Activated T-helper 1 cell treated with anti-CD3 and anti-CD28 coated beads, Interleukin-2, amount 50 U/mL, for 16 hours (primary cell): ENCODE measurements at places on chromosomes 5 and 9.

DNA sequence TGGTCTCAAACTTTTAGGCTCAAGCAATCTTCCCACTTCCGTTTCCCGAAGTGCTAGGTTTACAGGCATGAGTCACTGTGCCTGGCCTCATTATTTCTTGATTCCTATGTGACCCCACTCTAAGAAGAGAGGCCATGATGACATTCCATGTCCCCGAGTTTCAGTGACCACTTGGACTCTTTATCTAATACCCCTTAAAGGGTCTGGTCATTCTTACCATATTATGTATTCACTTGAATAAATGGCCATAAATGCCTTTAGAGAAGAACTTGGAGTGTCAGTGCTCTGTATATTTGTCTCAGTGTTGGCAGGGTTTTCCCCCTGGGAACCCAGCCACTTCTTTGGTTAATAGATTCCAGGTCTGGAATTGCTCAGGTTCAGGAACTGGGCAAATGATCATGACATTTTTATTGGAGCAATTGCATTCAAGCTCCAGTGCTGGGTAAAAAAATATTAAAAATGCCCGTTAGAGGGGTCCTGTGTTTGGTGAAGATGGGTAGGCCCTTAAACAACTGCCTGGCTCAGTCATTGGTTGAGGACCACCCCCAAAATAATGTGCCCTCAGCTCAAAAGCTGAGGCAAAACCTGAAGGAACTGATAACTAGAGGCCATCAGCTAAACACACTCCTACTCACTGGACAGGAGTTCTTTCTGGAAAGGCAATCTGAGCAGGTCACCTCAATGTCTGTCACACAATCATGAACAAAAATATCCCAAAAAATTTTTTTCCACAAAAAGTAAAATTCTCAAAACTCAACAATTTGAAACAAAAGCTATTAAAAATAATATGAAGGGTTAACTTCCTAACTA is 186.6 kb upstream of the ZNF608 start:
- no peak for DNase-seq

DNA sequence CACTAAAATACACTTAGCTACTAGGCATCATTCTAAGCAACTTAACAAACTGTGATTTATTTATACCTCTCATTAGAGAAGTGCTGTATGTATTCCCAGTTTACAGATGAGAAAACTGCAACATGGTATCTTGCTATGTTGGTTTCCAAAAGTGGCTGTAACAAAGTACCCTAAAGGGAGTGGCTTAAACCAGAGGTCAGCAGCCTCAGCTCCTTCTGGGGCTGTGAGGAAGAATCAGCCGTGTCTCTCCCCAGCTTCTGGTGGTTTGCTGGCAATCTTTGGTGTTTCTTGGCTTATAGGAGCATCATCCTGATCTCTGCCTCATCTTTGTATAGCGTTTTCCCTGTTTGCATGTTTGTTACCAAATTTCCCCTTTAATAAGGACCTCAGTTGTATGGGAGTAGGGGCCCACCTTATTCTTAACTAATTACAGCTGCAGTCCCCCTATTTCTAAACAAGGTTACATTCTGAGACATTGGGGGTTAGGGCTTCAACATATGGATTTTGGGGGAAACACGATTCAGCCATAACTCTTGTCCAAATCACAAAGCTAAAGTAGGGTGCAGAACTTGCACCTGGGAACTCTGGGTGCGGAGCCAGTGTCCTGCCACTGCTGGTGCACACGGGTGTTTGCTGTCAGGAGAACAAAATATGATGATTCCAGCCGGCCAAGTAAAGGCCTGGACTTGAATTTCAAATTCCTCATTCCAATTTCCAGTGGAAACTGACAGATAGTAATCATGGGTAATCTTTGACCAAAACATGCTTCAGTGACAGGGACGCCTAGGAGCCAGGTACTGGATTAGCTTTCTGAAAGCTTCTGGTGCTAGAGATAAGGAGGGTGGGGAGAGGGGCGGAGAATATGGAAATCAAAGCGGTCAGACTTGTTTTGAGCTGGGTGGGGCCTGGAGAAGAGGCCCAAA is 43.3 kb downstream of the RAI14 start:
- DNase-seq: no peak

DNA sequence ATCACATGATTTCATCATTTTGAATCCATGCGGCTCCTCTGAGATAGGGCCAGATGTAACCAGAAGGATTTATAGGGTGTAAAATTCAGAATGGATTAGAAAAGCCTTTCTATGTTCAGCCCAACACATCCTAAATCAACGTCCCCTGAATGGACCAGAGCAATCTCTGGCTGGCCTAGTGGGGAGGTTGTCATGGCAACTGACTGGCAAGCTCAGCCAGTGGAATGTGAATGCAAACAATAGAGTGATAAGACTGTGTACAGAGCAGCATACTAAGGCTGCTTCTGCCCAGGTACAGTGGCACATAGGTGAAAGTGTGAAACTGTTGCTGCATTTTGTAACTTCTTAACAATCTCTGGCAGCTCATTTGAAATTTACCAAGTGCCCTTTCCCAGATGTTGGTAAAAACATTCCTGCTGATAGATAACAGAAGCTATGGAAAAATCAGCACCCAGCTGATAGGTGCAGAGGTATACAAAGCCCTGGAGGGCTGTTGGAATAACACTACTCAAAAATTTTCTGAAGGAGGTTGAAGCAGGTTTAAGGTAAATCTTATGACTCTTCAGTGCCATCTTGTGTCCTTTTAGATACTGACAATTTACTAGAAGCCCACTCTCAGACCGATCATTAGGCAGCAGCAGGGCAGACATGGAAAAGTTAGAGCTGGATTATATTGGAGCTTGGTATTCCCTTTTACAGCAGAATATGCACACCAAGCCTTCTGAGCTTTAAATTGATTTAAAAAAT is 267.2 kb downstream of the RAB3C start:
- no peak for DNase-seq

DNA sequence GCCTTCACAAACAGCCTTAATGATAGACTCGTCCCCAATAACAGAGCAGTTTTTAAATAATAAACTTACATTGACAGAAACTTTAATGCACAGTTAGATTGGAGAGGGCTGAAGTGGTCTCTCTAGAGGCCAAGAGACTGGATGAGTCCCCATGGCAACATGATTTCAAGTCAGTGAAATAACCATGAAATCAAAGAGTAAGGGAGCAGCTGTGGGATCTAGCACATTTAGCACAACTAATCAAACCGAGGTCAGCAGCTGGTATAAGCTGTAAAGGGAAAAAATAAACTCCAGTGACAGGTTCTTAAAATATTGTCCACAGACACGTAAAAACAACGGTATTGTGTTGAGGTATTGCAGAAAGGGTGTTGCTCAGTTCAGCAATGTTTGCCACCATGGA is 916.6 kb downstream of the DNAH5 start:
- DNase-seq: no peak

GRCh38 chr5:64292611-64293215 is 127.1 kb downstream of the RNF180 start:
- no peak for DNase-seq

DNA sequence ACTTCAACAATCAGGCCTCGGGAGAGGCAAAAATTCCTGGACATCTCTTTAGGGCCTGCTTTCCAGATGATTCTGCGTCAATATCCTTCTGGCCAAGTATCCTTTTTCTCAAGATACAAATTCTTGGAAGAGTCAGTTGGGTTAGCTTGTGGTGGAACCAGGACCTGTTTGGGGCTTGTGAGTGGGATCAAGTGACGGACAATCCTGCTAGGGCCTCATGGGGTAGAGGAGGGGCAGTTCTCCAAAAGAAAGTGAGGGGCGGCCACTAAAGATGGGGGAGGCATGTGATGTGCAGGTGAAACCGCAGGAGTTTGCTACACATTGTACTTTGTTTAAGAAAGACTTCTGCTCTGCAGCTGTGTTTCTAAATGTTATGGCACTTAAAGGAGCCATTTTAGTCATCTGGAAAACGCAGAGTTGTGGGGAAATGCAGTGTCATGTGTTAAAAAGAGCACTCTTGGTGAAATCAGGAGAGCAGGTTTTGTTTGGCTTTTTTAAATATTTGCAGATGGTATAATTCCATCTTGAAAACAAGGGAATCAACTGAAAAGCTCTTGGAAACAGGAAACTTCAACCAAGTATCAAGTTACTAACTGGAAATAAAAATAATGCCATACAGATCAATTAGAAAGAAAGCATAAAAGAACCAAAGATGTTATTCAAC is 27.4 kb upstream of the GSN start:
- DNase-seq: no peak

DNA sequence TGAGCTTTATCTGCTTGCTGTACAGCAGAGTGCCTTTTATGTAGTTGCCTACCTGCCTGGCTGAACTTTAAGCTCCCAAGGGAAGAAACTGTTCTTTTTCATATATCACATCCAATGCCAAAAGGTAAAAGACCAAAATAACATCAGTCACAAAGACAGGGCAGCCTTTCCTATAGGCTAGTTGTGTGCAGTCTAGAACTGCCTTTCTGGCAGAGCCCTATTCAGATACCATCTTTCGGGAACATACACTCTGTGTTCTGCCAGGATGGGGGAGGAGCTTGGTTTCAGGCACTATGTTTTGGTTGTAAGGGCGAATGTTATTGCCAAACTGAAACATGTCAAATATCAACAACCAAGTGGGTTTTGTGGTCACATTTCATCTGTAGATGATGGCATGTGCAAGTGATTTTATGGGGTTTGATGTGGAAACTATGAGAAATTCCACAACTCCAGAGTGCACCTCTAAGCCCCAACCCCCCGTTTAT is 314.5 kb downstream of the ADGRV1 start:
- DNase-seq: no peak

DNA sequence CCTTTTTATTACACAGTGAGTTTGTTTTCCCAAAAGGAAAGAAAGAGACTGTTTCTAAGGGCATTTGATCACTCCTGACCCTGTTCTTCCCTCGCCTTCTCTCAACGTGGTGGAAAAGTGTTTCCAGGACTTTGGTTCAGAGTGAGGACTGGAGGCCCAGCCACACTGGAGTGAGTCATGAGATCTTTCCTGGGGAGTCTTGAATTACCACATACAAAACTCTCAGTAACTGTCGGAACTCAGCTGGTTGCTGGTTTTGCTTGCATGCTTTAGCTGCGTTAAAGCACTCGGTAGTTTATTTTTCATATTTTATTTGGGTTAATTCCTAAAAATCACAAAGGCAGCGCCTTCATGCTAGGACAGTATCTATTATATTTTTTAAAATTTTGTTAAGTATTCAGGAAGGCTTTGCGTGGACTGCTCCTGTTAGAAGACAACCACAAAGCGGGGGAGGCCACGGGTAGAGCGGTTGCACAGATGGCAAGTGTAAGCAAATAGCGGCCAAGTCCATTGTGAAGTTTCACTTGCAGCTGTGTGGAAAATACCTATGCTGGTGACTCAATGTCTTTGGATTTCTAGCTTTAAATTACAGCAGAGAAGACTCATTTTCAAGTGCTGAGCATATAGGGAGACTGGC is 77.7 kb downstream of the ARSB start:
- DNase-seq: no peak

DNA sequence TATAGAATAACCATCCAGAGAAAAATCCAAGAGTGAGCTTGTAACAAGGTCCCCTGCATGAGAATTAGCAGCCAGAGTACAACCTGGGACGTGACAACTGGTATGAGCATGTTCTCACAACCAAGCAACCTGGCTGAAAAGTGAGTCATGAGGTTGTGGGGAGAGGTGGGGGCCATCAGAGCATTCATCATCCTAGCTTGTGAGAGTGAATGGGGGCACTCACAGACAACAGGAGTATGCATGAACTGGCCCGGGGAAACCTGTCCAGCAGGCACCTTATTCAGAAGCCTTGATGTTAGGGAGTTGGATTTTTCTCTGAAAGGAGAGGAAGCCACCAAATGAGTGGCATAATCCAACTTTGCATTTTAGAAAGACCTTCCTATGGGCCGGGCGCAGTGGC is 113.0 kb downstream of the FRMD3 start:
- DNase-seq: no peak

- no peak for DNase-seq
Measured at GRCh38 chr5:169950333-169950732, 30.0 kb downstream of the INSYN2B start.

- DNase-seq: no peak
Measured at GRCh38 chr5:179187681-179188575, 127.8 kb downstream of the ZNF354C start.

GRCh38 chr5:29822521-29822920 is 1371.0 kb upstream of the CDH6 start:
- no peak for DNase-seq

- no peak for DNase-seq
Measured at GRCh38 chr9:99544526-99544925, 277.2 kb upstream of the NR4A3 start.
